Activated CD4-positive, alpha-beta T cell treated with anti-CD3 and anti-CD28 coated beads for 48 hours (primary cell): ENCODE measurements at places on chromosomes 11 and 22.

GRCh38 chr22:39932918-39933649, 27.1 kb upstream of the TMA7B start:
- DNase-seq: peak; percentile 81

- DNase-seq: peak; percentile 82
Observed at GRCh38 chr11:65112546-65113360, 1.1 kb downstream of the TM7SF2 start.

- no peak for DNase-seq
Observed at GRCh38 chr11:23991165-23991539, 505.7 kb upstream of the LUZP2 start.

GRCh38 chr11:109864834-109865547, 228.2 kb upstream of the ZC3H12C start:
- no peak for DNase-seq

- no peak for DNase-seq
Observed at GRCh38 chr22:35456757-35457156, 56.8 kb downstream of the MCM5 start.

GRCh38 chr22:46678785-46679700, 58.9 kb downstream of the GRAMD4 start:
- no peak for DNase-seq

DNA sequence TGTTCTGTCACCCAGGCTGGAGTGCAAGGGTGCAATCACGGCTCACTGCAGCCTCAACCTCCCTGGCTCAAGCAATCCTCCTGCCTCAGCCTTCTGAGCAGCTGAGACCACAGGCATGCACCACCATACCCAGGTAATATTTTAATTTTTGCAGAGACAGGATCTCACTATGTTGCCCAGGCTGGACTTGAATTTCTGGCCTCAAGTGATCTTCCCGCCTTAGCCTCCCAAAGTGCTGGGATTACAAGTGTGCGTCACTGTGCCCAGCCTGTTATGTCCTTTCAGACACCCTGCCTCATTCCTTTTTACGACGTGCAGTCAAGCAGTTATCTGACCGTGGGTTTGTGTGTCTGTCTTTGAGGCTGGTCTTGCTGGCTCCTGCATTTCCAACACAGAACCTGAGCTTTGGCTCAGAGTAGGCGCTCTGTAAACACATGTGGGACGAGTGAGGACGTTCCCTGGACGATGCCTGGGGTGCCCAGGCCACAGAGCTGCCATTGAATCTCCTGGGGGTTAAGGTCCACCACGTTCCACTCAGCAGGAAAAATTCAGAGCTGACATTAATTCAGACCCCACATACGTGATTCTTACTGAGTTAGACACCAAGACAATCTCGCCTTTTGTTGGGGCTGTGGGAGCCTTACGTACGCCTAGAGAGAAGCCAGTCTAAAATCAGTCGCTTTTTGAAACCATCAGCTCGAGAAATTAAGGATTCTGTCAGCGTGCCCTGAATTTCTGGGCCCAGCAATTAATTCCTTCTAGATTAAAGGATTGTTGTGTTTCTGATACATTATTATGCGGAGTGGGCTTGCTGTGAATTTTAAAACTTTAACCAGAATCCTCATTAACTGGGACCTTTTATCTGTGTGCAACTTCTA, 21.5 kb upstream of the EMID1 start:
- DNase-seq: no peak

GRCh38 chr11:120510406-120511115, 987 bp upstream of the GRIK4 start:
- no peak for DNase-seq
